Fibroblast of villous mesenchyme (primary cell): ENCODE measurements at places on chromosomes 11 and 22.
A peak's percentile ranks its signal among the peaks of the same experiment; 100 is the strongest.

GRCh38 chr11:128498721-128499245, 88.6 kb downstream of the ETS1 start:
- DNase-seq, result peak; percentile 55

- DNase-seq, result peak; percentile 85
Observed at GRCh38 chr22:29369460-29369859, 18.9 kb downstream of the AP1B1 start.

DNA sequence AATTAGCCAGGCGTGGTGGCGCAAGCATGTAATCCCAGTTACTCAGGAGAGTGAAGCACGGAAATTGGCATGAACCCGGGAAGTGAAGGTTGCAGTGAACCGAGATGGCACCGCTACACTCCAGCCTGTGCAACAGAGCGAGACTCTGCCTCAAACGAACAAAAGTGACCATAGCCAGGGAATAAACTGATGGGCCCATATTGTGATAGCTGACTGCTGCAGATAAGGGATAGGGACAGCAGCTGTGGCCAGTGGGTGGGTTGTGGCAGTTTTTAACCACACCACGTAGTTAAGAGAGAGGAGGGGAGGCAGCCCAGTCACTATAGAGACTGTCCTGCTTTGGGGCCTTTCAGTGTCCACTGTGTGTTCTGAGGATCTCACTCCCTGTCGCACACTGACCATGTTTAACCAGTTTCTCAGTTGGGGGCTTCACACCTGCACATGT, 58.9 kb downstream of the PISD start:
- no peak for DNase-seq

DNA sequence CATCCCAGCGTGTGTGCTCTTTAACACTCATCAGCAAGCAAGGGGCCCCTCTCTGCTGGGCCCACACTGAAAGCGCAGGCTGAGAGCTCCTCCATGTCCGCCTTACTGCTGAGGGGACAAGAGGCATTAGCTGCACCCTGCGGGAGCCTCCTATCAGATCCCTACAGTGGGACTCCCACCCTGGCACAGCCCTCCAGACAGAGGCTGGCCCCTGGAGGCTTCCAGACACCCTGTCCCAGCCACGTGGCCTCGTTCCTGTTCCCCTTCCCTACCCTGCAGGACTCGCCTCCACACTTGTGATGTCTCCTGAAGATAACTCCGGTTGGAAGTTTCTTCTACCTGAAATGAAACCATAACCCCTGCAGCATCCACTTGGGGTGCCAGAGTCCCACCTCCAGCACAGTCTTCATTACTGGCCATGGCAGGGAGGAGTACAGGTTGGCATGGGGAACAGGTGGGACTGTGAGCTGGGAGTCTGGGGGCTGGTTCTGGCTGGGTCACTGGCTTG, 5.0 kb upstream of the SH3BP1 start:
- no peak for DNase-seq

DNA sequence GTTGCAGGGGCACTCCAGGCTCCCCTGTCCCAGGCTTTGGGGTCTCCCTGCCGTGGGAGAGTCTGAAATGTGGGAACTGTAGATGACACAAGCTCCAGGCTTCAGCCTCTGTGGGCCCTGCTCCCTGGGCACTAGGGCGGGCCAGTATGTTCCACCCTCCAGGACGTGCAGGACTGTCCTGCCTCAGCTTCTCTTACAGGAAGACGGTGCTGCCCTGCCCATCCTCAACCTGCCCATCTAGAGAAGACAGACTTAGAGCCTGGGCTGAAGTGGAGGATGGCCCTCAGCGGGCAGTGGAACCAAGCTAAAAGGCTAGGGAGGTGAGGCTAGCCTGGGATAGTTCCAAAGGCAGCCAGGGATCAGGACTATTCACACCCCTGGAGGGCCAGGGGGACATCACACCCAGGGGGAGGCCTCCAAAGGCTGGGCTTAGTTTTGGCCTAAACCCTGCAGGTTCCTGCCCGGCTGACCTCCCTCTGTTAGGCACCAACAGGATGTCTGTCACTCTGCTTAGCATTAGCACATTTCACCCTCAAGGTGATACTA, 4.0 kb upstream of the CERK start:
- DNase-seq, result no peak

DNA sequence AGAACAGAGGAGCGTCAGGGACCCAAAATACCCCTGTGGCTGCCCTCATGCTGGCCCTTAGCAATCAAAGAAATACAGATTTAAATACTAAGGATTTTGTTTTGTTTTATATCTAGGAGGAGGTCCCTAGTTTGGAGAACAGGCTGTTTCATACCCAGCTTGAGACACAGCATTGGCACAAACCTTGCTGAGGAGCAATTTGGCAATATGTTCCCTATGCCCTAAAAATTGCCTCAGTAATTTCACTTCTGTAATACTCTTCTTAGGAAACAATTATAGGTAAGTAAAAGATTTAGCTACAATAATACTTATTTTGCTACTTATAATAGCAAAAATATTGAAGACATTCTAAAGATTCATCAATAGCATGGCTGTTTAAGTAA, 37.0 kb downstream of the TSKU start:
- DNase-seq, result no peak

DNA sequence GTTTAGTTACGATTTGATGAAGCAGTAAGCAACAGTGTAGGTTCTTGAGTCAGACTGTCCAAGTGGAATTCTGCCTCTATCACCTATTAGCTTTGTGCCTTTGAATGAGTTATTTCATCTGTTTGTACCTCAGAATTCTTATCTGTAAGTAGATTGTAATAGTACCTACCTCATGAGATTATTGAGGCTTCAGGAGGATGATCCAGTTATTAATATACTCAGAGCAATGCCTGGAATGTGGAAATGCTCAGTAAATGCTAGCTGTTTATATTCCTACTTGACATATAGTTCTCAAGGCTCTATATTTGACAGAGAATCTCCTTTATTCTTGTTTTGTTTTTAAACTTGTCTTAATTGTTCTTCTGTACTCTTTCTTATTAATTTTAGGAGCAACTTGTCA, 70.1 kb downstream of the SFI1 start:
- DNase-seq, result no peak

GRCh38 chr22:27603800-27604144, 197.8 kb downstream of the MN1 start:
- no peak for DNase-seq

GRCh38 chr11:102577723-102578122, 47.2 kb upstream of the MMP7 start:
- no peak for DNase-seq

DNA sequence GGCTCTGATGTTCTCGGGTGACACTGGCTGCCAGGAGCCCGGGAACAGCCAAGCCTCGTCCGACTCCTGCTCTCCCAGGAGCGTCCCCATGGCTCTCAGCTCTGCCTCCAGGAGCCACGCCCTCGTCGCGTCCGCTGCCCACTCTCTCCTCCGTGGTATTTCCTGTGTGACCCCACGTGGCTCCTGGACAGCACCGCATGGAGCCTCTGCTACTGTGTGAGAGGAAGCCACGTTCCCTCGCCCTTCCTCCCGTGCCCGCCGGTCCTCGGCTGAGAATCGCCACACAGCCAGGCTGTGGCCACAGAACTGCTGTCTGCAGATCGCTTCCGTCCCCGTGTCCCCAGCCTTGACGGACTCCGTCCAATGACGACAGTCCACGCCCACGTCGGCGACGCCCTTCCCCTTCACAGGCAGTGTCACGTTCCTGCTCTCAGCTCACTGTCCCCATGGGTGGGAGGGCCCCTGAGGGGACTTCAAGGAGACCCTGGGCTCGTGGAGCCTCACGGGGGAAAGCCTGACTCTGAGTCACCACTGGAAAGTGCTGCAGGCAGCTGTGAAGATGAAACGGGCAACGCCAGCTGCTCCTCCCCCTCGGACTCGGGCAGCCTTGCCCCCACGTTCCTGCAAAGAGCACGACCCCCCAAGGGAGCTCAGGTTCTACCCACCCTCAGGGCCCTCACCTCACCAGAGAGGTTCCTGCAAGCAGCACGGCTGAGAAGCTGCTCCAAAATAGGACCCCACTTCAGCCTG, 458.5 kb downstream of the BRD1 start:
- no peak for DNase-seq

DNA sequence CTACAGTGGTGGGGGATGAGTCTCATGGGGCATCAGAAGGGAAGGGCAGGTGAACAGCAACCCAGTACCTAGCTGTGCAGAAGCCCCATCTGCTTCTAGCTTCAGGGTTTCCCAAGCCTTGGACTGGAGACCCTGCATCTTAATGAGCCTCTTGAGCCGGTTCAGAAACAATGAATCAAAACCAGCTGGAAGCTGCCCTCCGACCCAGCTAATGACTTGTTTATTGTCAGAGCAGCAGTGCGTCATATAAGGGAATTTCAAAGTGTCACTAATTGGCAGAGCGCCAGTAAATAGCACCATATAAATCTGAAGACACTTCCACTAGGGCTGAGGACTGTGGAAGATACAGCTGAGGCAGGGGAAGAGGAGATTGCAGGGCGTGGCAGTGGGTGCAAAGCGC, 57.5 kb downstream of the RPUSD4 start:
- DNase-seq, result peak; percentile 90

DNA sequence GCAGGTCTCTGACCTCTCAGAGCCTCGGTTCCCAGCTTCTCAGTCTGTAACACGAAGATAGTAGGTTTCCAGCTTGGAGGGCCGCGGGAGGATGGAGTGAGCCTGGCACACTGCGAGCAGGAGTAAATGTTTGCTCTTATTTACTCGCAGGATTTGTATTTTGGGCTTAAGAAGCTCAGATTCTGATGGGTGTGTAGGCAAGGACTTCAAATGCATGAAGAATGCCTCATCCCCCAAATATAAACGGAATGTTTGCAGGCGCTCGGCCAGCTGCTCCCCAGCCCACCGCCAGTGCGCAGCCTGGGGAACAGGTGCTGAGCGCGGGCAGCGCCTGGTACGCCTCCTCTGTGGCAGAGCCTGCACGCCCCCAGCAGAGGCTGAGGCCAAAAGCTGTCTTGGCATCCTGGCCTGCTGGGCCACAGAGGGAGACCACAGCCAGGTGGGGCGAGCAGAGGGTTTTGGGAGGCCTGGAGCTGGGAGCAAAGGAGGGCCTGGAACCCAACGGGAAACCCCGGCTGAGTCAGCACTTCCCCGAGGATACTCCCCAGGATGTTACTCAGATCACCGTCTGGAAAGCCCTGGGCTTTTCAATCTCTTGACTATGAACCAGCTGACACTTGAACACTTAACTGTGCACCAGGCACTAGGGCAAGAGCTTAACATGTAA, 9.4 kb downstream of the EHD1 start:
- DNase-seq, result peak; percentile 92
